ENCODE measurements at places on chromosomes 2 and 18.

DNA sequence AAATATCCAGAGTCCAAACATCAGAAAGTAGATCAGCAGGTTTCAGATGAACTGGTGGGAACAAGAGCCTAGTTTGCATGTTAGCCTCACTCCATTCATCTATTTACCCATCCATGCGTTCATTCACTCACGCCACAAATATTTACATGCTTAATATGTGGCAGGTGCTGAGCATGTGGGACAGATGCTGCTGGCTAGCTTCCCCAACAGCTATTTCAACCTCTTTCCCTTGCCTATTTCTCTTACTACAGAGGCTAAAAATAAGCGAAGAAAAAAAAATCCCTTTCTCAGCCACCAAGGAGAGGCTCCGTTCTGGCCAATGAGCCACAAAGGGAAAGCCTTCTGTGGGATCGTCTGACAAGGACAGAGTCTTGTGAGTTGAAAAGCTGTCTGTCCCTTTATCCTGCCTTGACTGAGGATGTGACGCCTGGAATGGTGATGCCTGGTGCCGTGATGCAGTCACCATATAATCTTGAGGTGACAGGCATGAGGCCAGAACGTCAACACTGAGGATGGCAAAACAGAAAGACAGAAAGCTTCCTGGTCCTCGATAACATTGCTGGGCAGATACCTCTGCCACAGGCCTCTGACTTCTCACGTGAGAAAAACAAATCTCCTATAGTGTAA is 78.2 kb downstream of the KCTD1 start:
- peak; percentile 43 for DNase-seq

DNA sequence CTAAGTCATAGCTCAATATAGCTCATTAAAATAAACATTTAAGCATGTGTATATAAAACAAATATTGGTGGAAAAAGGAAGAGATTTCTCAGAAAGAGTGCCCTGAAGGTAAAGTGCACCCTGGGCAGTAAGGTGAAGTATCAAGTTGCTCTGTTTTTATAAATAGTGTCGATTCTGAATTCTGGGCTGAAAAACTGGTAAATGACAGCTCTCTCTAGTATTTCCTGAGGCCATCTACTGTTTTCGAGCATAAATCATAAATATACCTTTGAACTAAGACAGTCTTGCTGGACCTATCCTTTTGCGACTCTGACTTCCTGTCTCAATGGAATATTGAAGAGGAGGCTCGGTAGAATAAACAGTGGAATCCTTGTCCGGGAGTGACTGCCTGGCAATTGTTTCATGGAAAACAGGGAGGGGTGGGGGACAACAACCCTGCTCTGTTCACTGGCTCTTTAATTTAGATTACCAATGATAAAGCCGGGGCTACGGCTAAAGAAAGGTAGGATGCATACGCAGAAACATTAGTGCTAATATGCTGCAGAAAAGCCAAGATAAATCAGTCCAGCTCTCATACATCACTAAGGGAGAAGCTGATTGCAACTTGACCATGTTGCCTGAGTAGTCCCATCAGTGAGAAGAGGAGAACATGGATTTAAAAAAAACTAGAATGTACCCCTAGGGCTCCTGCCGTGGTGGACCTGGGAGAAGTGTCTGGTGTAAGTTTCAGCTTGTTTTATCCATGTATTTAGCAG is 124.1 kb downstream of the RAPGEF4 start:
- DNase-seq: no peak

GRCh38 chr18:26440644-26441043 is 107.7 kb downstream of the KCTD1 start:
- no peak for DNase-seq

- DNase-seq: no peak
Observed at GRCh38 chr2:127437056-127437455, 18.8 kb downstream of the PROC start.

- no peak for DNase-seq
Observed at GRCh38 chr2:78766459-78766858, 259.0 kb upstream of the REG3G start.

GRCh38 chr2:38557981-38558380 is 44.7 kb downstream of the HNRNPLL start:
- no peak for DNase-seq

DNA sequence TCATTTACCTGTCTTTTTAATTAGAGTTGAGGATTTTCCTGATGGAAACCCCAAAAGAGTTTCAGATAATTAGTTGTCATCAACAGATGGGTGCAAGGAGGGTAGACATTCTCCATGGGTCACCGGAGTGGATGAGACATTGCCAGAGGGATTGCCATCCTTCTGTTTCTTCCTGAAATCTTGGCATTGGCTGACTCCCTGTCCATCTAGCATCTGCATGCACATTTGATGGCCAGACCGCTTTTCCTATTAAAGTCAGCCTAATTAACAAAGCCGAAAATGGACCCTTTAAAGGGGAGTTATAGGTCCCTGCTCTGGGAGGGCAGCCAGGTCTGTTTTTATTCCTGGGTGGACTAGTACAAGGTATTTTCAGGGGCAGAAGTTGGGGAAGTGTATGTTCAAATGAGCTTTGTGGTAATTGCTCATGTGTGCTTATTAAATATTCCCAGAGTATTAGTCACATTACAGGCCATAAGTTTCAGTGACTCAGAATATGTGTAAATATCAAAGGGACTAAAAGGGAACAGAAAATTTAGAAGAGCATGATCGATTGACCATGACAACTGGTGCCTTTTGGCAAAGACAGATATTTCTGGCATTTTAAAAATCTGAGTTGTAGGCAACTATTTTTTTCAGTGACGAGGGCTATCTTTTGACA is 209.8 kb downstream of the PHLPP1 start:
- DNase-seq: no peak

GRCh38 chr2:171088057-171088834 is 72.4 kb downstream of the TLK1 start:
- no peak for DNase-seq

- DNase-seq: no peak
Observed at GRCh38 chr2:12131975-12132374, 385.5 kb downstream of the LPIN1 start.

GRCh38 chr18:40346146-40346545 is 1608.9 kb upstream of the PIK3C3 start:
- no peak for DNase-seq

DNA sequence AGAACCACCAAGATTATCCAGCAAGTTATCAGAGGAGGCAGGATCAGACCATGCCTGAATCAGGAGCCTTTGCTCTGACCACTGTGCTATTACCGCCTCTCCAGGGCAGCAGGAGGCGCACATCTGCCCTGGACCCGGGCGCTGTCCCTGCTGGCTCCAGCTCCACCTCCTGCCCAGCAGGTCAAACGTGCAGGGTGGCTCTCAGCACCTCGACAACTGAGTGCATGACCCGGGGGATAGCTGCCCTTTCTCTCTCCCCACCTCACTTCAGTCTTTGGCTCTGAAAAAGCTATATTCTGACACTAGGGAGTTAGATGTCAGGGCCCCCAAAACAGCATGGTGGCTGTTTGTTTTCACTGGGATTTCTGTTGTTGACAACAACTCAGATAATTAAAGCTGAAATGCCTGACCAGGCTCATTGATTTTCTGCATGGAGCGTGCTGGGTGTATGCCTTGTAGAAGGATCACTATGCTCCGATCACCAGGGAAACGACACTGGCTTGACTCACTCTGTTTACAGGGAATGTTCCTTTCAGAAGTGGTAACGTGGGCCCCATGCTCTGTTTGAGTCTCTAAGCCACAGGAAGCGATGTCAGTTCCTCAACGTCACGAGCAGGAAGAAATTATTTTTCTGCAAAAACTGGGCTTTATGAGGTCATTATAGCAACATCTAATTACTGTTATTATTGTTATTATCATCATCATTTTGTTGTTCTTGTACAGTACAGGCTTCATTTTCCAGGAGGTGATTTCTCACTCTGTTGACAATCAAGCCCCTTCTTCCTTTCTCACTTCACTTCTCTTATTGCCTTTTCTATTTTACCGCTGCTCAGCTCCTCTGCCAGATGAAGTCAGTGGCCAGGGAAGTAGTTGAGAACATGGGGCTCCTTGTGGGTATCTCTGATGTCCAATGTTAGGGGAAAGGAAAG is 125.6 kb downstream of the PLB1 start:
- no peak for DNase-seq

DNA sequence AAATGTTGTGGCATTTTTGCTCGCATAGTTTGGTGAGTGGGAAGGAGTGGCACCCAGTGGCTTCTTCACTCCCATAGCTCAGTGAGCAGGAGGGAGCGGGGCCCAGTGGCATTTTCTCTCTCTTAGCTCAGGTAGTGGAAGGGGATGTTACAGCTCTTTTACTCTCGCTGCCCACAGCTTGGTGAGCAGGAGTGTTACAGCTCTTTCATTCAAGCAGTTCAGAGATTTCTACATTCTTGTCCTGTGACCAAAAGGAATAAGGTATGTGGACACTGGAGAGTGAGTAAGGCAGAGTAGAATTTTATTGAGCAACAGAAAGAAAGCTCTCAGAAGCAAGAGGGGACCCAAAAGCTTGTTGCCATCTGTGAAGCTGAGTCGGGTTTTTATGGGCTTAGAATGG is 192.4 kb downstream of the SPAG16 start:
- DNase-seq: no peak

DNA sequence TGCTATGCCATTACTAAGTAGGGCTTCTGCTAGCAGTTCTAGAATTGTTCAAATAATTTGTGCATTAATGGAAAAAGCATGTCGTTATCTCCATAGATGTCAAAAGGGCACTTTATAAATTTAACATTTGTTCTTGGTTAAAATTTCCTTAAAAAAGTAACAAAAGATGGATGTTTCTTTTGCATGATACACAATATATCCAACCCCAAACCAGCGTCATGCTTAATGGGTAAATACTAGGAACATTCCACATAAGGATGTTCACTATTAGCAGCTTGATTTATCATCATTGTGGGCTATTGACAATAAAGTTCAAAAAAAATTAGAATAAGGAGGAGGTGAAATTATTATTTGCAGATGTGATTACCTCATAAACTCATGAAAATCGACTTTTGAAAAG is 79.7 kb downstream of the GREB1L start:
- DNase-seq: no peak

DNA sequence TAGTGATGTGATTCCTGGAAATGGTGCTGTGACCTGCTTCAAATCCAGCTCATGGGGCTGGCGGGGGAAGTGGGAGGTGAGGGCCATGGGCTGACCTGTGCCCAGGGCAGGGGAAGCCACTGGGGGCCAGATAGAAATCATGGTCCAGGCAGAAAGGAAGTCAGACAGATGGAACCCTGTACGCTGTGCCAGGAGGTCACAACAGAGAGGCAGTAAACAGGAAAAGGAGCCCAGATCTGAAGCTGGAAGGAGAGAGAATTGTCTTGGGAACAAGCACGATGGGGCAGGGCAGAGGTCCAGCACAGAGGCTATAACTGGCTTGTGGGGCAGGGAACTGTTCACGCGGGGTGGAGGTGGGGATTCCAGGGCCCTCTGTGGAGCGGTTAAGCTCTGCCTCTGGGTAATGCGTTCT is 76.0 kb downstream of the RNF144A start:
- no peak for DNase-seq

GRCh38 chr2:212194396-212194795 is 344.2 kb downstream of the ERBB4 start:
- DNase-seq: no peak

DNA sequence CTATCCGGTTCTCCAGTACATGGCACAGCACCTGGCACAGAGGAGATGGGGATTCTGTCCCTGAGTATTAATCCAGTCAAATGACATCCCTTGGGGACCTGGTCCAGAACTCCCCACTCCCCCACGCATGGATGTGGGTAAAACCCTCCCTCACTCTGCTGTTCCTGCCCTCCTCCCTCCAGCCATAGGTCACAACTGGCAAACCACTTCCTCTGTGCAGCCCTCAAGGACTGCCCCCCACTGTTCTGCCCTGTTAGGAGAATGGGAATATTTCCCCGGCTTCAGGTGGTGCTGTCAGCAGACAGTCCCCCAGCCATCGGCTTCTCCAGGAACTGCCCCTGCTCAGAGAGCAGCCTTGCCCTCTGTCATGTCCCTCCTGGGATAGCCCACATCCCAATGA is 1.5 kb upstream of the TFCP2L1 start:
- DNase-seq: no peak

DNA sequence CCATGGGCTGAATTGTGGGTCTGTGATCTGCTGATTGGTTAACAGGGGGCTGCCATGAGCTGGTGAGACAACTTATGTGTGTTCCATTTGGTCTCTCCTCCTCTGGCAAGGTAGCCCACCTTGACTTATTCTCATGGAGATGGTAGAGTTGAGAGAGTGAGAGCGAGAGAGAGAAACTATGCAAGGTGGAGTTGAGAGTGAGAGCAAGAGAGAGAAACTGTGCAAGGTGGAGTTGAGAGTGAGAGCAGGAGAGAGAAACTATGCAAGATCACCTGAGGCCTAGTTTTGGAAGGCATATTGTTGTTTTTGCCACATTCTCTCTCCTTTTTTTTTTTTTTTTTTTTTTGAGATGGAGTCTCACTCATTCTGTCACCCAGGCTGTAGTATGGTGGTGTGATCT is 155.7 kb downstream of the UBR3 start:
- no peak for DNase-seq

DNA sequence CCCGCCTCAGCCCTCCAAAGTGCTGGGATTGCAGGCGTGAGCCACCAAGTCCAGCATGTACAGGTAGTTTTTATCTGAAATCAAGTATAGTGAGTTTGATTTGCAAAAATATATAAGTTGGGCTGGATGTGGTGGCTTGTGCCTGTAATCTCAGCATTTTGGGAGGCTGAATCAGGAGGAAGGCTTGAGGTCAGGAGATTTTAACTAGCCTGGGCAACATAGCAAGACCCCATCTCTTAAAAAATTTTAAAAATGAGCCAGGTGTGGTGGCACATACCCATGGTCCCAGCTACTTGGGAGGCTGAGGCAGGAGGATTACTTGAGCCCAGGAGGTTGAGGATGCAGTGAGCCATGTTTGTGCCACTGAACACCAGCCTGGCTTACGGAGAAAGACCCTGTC is 5.6 kb upstream of the GALM start:
- no peak for DNase-seq

DNA sequence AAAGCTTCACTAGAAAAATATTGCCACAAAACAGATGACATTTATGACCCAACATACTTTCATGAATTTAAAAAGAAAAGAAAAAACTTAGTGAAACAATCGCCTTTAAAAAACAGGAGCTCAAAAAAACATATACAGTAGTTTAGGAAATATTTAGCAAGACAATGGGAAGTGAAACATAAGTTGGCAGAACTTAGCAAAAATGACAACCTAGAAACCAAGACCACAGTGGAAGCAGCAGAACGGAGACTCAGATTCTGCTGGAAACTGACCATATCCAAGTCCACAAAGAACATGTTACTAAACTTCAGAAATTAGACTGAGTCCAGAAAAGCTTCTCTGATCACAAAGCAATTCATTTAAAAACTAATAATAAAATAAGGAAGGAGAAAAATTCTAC is 41.8 kb upstream of the CTAGE1 start:
- DNase-seq: no peak

DNA sequence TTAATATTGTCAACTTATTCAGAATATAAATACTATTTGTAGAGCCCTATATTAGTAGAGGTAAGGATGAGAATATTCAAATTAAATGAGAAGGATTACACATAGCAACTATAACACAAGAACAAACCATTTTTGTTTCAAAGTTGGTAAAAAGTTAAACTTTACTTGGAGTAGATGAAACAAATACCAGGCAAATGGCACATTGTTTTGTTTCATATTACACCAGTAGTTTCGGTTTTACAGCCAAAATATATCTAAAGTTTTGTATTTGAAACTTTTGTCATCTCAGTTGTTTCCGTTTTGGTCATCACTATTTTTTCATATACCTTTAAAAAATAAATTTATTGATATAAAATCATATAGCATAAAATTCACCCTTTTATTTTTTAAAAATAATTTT is 1039.4 kb downstream of the DPP10 start:
- no peak for DNase-seq

- no peak for DNase-seq
Observed at GRCh38 chr2:236124182-236124893, 43.8 kb downstream of the GBX2 start.
